ENCODE measurements at places on chromosomes 16 and 17.

DNA sequence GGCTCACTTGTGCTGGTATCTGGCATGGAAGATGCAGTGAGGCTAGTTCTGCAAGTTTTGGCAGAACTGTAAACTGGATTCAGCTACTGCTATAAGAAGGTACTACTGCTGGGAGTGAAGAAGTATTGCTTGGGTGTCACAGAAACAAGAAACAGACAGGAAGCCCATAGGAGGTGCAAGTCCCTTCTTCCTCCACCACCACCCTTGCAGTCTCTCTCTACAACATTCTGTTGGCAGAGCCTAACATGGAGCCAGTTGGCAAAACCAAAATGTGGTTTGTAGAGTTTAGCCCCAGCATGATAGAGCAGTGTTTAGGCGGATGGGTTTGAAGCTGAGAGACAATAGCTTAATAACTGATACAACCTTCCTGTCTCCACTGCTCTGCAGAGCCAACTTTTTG is 72.6 kb downstream of the NLK start:
- DNase-seq = no peak

DNA sequence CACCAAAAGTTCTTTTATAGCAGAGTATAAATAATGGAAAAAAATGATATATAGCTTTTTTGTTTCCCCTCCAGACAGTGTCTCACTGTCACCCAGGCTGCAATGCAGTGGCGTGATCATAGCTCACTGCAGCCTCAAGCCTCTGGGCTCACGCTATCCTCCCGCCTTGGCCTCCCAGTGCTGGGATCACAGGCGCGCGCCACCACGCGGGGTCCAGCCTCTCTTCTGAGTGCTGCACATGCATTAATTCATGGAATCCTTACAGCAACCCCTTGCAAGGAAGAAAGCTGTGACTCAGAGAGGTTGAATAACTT is 18.0 kb upstream of the ZNF629 start:
- no peak for DNase-seq

GRCh38 chr16:30603945-30604315 is 6.3 kb downstream of the ZNF689 start:
- no peak for DNase-seq

DNA sequence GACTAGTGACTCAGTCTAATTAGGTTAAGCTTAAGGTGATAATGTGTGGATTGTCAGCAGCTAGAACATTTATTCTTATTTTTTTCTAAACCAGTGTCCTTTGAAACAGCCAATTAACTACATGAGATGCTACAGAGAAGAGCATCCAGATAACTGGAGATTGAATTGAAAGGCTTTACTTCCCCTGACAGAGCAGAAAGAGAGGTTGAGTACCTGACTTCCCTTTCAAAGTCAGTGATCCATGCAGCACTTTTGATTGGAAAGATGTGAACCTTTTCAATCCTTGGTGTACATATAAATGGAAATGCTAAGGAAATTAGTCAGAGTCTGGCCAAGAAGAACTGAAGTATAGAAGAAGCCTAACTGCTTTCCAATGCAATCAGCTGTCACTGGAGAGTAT is 653.8 kb downstream of the CDH8 start:
- no peak for DNase-seq

DNA sequence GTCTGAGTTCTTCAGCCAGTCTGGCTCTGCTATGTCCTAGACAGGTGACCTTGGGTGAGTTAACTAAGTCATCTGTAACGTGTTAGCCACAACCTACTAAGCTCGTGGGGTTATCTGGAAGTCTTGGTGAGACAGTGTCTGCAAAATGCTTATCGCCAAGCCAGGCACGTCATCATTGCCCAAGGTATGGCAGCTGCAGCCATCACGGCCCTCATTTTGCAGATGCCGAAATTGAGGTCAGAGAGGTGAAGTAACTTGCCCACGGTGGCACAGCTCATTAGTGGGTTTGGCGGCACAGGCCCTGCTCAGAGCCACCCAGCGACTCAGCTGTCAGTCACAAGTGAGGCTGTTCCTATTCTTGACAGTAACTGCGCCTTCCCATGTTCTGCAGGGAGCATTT is 79.8 kb downstream of the CMIP start:
- DNase-seq = no peak

DNA sequence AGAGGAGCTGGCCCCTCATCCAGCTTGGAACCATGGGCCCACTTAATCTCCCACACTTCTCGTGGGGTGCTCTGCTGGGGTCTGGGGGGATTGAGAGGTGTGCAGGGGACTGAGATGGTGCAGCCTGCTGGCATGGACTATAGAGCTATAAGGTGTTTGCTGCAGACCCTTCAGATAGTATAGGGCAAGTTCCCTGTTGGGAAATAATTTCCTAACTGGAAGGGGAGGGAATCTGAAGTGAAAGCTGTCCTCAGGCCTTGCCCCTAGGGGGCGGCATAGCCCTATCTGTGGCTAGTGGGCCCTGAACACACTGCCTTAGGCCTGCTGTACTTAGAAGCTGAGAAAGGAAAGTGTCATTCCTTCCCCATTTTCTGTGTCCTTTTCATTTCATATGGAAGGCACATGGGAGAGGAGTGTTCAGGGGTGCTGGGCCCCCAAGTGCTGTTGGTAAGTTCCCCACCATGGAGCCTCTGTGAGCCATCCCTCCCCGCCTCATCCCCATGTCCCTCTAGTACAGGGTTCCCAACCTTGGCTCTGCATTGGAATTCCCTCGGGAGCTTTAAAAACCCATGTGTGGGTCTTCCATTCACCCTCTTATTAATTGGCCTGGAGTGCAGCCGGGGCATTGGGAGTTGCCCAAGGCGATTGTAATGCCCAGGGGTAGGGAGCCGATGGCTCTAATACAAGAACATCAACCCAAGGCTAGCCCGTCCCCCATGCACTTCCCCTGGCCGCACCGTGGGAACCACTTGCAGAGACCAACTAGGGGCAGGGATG is 19.7 kb downstream of the GOSR2 start:
- DNase-seq = no peak

DNA sequence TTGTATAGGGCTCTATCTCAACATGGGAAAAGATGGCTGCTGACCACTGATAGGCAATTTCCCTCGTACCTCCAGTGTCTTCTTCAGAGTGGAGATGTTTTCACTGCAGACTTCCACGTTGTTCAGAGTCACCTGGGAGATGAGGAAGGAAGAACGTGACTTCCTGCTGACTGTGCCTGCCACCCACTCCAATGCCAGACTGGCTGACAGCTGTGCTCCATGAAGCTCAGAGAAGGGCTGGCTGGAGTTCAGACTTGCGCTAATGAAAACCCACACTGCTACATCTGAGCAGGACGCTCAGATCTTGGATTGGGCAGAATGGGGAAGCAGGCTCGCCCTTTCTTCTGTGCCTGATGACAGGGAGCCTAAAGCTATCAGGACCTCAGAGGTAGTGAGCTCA is 33.1 kb downstream of the COG4 start:
- DNase-seq = no peak

DNA sequence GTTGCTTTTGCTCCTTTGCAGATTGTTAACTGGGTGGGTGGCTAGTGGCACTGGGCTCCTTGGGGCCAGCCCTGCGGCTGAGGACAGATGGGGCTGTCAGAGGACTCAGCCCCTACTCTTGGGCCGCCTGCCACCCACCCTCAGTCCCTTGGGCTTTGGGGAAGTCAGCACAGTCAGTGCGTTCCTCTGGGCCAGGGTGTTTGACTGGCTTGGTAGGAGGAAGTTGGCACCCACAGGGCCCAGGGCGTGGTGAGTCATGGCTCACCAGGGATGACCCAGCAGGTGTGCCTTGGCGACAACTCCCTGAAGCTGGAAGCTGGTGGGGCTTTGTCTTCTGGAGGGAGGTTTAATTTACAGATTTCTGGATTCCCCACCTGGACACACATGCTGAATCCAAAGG is 32.4 kb downstream of the HAPSTR1 start:
- no peak for DNase-seq

DNA sequence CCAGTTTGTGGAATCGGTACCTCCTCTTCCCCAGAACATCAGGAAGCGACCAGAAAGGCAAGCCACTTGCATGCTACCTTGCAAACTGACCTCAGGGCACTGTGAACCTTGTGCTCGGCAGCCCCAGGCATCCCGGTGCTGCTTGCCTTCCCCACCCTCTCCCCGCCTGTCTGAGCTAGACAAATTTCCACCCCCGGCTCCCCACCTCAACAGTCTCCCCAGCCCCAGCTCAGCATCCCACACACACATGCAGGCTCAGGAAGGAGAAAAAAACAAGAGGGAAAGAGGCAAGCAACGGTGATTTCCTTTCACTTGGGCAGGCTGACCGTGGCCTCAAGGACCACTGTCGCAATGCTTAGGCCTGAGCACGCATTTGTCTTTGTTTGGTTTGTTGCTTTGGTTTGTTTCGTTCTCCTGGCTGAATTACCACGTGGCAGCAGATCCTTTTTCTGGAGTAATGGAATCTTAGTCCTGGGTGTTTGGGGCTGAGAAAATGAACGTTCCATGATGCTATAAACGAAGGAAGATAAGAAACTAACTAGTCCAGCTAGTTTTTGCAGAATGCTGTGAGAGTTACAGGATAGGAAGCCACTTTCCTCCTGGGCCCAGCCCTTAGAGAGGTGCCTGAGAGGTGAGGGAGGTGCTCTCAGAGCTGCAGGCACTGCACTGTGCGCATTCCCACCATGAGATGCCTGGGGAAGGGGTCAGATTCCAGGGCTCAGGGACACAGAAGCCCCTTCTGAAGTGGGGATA is 27.9 kb downstream of the SDK2 start:
- DNase-seq = no peak

DNA sequence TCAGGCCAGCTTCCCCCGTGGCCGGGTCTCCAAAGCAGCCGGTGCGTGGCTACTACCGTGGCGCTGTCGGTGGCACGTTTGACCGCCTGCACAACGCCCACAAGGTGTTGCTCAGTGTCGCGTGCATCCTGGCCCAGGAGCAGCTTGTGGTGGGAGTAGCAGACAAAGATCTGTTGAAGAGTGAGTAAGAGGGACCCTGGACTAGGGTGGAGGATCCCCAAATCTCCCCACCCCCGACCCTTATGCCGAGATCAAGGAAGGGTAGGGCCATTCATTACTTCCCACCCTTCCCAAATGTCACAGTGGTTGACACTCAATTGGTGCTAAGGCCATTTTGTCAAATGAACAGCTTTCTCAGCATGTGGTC is 1.2 kb downstream of the COASY start:
- DNase-seq = no peak

DNA sequence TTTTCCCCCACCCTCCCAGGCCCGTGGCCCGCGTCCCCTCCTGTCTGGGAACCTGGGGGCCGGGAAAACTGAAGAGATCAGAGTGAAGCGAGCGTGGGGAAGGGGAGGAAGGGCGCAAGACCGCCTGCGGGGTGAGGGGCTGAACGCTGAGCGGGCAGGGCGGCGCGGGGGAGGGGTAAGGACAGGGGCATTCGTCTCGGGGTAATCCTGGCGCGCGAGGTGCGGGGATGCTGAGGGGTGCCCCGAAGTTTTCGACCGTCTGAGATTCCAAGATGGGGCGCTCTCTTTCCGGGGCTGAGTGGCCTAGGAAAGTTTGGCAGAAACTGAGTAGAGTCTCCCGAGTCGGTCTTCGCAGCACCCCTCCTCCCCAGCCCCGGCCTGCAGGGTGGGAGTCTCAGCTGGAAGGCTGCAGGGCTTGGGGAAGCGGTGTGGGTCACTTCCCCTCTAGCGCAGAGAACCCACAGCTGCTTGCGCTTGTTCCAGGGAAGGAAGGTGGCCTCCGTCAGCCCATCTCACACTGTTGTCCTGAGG is 555 bp downstream of the TTYH2 start:
- DNase-seq = no peak

GRCh38 chr16:29148867-29149272 is 164.0 kb downstream of the LAT start:
- no peak for DNase-seq

DNA sequence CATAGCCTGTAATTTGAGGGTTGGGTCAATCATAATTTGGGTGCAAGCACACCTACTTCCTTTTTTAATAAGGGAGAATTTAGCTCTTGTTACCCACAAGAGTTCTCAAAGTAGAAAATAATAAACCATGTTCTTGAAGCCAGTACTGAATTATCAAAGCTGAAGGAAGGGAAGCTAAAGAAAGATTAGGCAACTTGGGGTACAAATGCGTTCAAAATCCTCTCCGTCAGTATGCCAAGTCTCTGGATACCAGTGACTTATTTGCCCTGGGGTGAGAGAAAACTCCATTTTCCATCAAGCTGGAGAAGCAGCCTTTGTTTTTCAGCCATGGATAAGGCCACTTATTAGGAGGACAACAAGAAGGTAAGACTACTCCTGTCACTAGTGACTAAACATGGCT is 23.5 kb upstream of the DHRS13 start:
- DNase-seq = no peak

DNA sequence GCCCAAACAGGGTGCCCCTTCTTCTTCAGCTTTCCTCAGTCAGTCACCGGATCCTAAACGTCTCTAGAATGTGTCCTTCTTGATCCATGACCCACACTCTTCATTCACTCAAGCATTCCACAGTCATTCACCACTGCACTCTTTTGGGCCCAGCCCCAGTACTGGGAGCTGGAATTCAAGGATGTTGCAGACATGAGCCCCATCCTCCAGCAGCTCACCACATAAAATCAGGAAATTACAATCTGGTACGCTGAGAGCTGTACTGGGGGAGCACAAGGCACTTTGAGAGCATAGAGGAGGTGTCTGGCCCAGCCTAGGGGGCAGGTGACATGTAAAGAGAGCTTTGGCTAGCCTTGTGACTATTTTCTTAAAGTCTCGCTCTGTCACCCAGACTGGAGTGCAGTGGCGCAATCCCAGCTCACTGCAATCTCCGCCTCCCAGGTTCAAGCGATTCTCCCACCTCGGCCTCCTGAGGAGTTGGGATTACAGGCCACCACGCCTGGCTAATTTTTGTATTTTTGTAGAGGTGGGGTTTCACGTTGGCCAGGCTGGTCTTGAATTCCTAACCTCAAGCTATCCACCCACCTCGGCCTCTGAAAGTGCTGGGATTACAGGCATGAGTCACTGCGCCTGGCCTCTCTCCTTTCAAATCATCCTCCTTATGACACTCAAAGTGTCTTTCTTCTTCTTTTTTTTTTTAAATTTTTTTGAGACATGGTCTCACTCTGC is 18.7 kb downstream of the CES4A start:
- DNase-seq = no peak

DNA sequence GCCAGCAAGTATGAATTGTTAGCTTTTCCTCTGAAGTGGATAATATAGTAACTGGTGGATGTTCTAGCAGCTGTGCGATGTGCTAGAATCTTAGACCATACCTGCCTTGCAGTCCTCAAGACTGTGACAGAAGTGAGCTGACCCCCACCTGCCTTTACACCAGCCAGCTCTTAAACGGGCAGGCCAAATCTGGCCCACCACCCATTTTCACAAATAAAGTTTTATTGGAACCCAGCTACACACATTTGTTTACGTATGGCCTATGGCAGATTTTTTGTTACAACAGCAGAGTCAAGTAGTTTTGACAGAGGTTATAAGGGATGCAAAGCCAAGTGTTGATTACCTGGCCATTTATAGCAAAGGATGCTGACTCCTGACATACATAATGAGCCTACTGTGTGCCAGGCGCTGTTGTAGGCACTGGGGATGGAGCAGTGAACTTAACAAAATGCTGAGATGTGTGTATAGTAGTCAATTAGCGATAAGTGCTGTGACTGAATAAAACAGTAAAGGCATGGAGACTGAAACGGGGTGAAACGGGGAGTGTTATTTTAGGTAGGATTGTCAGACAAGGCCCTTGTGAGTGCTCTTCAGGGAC is 79.0 kb downstream of the MSI2 start:
- DNase-seq = no peak

GRCh38 chr16:1567988-1568387 is 34.5 kb downstream of the TMEM204 start:
- DNase-seq = no peak

- DNase-seq = no peak
These were observed 44.6 kb downstream of the SMIM36 start for GRCh38 chr17:55466671-55467070.

GRCh38 chr16:69672998-69673713 is 53.2 kb downstream of the NQO1 start:
- no peak for DNase-seq

All from NCI-H187 treated with DMSO at 0.1 percent for 48 hours (cell line).